ENCODE measurements at places on chromosomes 6 and 20. TPM values are rescaled to one million over a fixed set of nuclear protein-coding genes. Genes with fewer than 3 reads are reported as not detected.
A peak's percentile ranks its signal among the peaks of the same experiment; 100 is the strongest.

GRCh38 chr6:38739532-38739931, 24.4 kb downstream of the DNAH8 start:
- no peaks in the 10 kb centered on the region for H3K36me3 ChIP-seq
- no peak overlapping the region for H3K4me3 ChIP-seq
- H3K27me3 ChIP-seq, result peaks cover 34% of the 10 kb centered on the region
- DNase-seq, result no peak
- no peaks in the 10 kb centered on the region for H3K4me1 ChIP-seq

GRCh38 chr20:48783533-48784272, 44.1 kb downstream of the PREX1 start:
- H3K36me3 ChIP-seq, result peaks cover 44% of the 10 kb centered on the region
- H3K27me3 ChIP-seq, result no peaks in the 10 kb centered on the region
- no peak overlapping the region for H3K27ac ChIP-seq

DNA sequence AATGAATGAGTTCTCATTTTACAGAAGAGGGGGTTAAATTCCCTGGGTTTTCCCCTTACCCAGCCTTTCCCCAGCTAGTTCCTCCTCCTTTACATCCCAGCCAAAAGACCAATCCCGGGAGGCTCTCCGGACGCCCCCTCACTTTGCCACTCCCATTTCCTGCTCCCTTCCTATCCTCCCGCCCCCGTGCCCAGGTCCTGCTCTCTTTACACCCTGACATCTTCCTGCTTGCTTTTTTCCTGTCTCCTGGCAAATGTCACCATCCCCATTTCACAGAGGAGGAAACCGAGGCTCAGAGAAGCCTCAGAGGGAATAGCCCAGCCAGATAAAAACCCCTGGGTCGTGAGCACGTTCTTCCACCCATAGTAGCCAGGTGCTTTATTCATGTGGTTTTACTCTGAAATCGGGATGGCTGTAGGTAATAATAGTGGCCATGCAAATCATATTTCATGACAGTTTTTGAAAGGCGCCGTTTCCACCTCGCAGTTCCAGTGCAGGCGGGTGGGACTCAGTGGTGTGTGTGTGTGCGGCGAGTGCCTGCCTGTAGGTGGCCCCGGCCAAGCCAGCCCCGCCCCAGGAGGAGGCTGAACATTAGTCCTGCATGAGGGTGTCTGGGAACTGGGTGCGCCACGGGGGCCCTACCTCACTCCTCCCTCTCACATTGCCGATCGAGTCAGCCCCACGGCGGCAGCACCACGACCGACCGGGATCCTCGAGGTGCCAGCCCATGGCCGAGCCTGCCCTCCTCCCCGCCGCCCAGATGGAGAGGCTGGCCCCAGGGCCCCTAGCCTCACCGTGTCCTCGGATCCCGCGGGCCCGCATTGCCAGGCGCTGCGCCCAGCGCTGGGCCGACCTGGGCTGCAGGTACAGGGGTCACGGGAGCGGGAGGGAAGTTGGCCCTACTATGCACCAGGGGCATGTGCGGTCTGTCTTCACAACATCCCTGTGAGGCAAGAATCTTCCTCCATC, at the start of gene ARHGAP40:
Gene ARHGAP40 (plus strand): TSS at position 594 of the 969 bp plus-strand sequence.
- H3K27me3 ChIP-seq, result peaks cover 54% of the 10 kb centered on the region
- peak; percentile 25 for DNase-seq
- H3K36me3 ChIP-seq, result no peaks in the 10 kb centered on the region

DNA sequence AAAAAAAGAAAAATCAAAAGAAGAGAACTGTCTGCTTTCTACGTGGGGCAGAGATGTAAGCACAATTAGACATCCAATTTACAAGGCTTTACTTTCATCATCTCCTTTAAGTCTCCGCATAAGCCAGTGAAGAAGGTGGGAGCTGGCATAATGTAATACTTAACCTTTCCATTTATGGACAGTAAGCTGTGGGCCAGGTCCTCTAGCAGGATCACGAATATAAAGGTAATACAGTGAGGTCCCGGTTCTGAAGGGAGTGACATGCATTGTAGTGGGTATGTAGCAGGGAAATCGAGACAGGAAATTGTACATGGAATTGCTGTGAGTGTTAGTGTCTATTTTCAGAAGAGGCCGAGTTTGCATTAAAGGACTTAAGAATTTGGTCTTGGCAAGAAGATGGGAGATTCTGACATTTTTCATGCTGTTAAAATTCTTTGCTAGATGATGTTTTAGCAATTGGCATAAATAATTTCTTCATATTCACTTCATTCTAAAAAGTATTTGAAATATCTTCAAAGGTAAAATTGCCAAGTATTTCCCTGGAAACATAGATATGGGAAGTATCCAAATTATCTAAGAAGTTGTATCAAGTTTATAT, 20.4 kb upstream of the POPDC3 start:
- no peaks in the 10 kb centered on the region for H3K36me3 ChIP-seq
- DNase-seq, result no peak
- H3K27me3 ChIP-seq, result peaks cover 12% of the 10 kb centered on the region
- no peaks in the 10 kb centered on the region for H3K4me1 ChIP-seq
- H3K27ac ChIP-seq, result no peak overlapping the region
- no peak overlapping the region for H3K4me3 ChIP-seq

DNA sequence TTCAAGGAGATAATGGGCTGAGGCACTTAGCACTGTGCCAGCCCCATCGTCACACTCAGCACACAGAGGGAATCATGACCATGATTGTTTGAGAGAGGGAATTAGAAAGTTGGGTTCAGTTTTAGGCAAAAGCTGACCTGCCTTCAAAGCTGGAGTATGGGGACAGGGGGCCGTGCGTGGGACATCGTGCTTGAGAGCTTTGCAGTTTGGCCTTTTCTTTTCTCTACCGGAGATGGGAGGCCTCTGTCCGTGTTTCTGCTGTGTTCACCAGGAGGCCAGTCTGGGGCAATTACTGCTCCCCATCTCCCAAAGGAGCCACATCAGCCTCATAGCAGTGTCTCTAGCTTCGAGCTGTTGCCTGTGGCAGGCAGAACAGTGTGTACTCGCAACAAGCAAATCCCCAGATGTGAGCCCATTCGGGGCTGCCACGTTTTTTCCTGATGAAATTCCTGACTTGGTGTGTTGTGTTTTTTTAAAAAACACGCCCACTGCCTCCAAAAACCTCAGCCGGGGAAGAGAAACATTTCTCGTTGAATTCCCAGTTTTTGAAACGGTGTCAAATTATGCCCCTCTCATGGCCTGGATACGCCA, 20.2 kb downstream of the EYA2 start:
- H3K4me1 ChIP-seq, result no peaks in the 10 kb centered on the region
- no peak overlapping the region for H3K27ac ChIP-seq
- H3K27me3 ChIP-seq, result peaks cover 8% of the 10 kb centered on the region
- no peak overlapping the region for H3K4me3 ChIP-seq

- H3K27ac ChIP-seq, result no peak overlapping the region
- H3K4me1 ChIP-seq, result no peaks in the 10 kb centered on the region
- peaks cover 4% of the 10 kb centered on the region for H3K27me3 ChIP-seq
- no peaks in the 10 kb centered on the region for H3K36me3 ChIP-seq
Observed at GRCh38 chr6:136012943-136013342, 161.4 kb downstream of the PDE7B start.

DNA sequence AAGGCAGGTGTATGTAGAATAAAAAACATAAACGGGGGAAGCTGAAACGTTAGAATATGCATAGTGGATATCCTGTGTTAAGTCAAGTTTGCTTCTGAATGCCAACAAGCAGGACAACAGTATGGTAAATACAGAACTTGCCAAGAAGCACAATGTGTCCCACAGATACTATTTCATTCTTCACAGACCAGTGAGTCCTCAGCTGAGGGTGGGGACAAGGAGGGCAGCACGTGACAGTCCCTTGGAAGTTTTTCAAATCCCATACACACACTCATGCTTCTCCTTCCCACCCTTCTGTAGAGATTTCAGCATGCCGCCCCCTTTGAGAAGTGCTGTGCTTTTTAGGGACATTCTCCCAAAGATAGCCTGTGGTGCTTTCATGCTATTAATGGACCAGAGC, 268.5 kb upstream of the ECI2 start:
- no peak overlapping the region for H3K4me3 ChIP-seq
- no peaks in the 10 kb centered on the region for H3K27me3 ChIP-seq
- H3K4me1 ChIP-seq, result no peaks in the 10 kb centered on the region
- no peak for DNase-seq
- no peak overlapping the region for H3K27ac ChIP-seq

DNA sequence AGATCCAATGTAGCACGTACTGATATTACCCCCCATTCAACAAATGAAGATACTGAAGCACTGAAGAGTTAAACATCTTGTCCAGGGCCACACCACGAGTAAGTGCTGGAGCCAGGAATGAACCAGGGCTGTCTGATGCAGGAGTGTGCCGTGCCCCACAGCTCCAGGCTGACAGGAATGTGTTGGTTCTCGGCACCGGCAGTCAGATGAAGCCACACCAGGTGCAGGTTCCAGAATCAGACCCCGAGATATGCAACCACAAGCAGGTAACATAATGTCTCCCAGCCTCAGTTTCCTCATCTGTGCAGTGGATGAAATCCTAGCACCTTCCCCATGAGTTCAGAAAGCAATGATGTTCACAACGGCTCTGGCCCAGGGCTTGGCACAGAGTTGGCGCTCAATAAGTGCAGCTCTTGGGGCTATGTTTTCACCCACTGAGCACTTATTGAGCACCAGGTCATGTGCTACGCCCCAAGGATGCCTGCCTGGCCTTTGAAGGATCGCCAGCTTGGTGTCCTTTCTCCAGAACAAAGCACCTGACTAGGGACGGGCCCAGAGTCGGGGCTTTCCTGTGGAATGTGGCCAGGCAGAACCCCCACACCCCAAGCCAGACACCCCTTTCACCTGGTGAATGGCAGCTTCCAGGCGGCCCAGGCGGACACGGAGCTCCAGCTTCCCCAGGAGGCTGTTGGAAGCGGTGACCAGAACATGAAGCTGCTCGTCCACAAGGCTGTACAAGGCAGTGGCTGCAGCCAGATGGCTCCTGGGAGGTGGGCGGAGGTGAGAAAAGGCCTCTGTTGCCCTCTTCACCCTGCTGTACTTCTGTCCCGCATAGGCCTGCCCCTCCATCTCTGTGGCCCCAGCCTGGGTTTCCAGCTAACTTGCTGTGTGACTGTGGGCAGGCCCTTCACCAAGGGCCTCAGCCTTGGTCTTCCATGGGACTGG, 41.3 kb downstream of the KIAA1755 start:
- no peak overlapping the region for H3K4me3 ChIP-seq
- H3K27ac ChIP-seq, result no peak overlapping the region
- DNase-seq, result no peak

DNA sequence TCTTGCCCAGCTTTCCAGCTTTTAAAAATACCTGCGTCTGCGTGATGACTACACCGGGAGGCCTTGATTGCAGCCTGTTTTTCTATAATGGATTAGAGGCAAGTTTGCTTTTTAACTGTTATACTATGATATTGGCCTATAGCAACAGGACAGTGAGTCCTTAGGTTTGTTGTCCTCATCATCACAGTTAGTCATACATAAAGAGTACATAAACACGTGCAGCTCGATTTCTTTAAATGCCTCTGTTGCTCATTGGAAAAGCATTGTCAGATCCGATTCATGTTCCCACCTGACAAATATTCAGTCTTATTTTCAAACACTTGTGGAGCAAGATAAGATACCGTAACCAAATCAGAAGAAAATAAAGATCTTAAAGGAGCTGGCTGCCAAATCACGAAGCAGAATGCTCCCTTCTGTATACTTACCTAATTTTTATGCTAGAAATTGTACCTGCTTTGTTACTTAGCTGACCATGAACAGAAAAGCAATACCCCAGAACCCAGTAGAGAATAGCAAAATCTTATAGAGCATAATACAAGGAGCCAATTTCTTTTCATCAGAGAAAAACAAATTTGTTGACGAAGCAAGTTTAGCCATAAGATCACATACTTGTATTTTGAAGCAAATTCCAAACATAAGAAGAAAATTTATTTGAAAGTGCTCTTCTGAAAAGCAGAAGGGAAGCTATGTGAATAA, 100.4 kb downstream of the TMEM200A start:
- H3K27me3 ChIP-seq, result no peaks in the 10 kb centered on the region
- peaks cover 36% of the 10 kb centered on the region for H3K4me1 ChIP-seq
- H3K36me3 ChIP-seq, result peaks cover 3% of the 10 kb centered on the region
- H3K4me3 ChIP-seq, result no peak overlapping the region
- H3K27ac ChIP-seq, result no peak overlapping the region
- no peak for DNase-seq

GRCh38 chr20:17916433-17916891, 52.1 kb downstream of the SNX5 start:
- DNase-seq, result no peak
- peaks cover 38% of the 10 kb centered on the region for H3K27me3 ChIP-seq
- no peaks in the 10 kb centered on the region for H3K36me3 ChIP-seq
- H3K27ac ChIP-seq, result no peak overlapping the region
- H3K4me1 ChIP-seq, result peaks cover 3% of the 10 kb centered on the region
- no peak overlapping the region for H3K4me3 ChIP-seq

DNA sequence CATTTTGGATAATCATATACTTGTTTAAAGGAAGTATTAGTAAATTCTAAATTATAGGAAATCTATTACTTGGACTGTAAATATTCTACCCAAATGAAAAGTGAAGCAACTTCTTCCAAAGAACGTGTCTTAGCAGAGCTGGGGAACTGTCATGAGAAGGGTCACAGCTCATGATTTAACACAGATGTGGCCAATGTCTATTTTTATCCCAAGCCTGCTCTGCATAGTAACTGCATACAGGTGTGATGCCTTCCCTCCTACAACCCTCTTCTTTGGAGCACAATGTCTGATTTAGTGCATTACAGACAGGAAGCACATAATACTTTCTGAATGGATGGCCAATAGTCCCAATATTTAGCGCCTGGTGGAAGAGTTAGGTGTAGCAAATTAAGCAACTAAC, 138.7 kb upstream of the THEMIS start:
- no peaks in the 10 kb centered on the region for H3K27me3 ChIP-seq

GRCh38 chr6:142886431-142887170, 58.4 kb downstream of the HIVEP2 start:
- no peaks in the 10 kb centered on the region for H3K27me3 ChIP-seq
- H3K4me3 ChIP-seq, result no peak overlapping the region
- no peak for DNase-seq
- H3K36me3 ChIP-seq, result peaks cover 34% of the 10 kb centered on the region

DNA sequence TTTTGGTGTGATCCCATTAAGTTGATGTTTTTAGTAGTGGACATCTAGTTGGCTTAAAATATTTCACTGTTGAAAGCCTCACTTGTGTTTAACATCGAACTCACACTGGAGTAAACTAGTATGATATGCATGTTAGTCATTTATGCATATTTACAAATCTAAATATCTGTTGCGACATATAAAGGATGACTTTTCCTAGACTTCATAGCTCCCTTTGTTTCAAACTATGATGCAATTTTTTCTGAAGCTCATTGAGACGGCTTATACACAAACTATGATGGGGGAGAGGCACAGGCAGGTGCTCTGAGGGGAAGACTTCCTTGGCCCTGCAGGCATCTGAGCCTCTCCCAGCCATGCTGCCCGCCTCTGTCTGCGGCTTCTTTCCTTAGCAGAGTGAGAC, 11.8 kb upstream of the FOXC1 start:
- peaks cover 3% of the 10 kb centered on the region for H3K4me1 ChIP-seq

Gene CEP85L
- total RNA-seq, result 45.7 TPM

Gene ZNF337
- 16.6 TPM for total RNA-seq

Gene SLC26A8
- total RNA-seq, result not detected

Gene TNFRSF6B
- total RNA-seq, result not detected

Gene PTK6
- not detected for total RNA-seq

Gene TP53INP2
- total RNA-seq, result 2.1 TPM

Gene ROS1
- not detected for total RNA-seq

Gene EYA2
- total RNA-seq, result not detected

Gene BPIFB4
- total RNA-seq, result not detected

Data from activated CD8-positive, alpha-beta T cell treated with anti-CD3 and anti-CD28 coated beads, Interleukin-2, amount 10 ng/mL, durations not matched to agents 7 days and 5 days (primary cell).